ENCODE measurements at places on chromosomes 16 and 17. TPM values are rescaled to one million over a fixed set of nuclear protein-coding genes. Genes with fewer than 3 reads are reported as not detected.

SHISA9 gene
- 10.8 TPM for total RNA-seq

KRT12 gene
- not detected for total RNA-seq

SNTB2 gene
- 36.1 TPM for total RNA-seq

DNA sequence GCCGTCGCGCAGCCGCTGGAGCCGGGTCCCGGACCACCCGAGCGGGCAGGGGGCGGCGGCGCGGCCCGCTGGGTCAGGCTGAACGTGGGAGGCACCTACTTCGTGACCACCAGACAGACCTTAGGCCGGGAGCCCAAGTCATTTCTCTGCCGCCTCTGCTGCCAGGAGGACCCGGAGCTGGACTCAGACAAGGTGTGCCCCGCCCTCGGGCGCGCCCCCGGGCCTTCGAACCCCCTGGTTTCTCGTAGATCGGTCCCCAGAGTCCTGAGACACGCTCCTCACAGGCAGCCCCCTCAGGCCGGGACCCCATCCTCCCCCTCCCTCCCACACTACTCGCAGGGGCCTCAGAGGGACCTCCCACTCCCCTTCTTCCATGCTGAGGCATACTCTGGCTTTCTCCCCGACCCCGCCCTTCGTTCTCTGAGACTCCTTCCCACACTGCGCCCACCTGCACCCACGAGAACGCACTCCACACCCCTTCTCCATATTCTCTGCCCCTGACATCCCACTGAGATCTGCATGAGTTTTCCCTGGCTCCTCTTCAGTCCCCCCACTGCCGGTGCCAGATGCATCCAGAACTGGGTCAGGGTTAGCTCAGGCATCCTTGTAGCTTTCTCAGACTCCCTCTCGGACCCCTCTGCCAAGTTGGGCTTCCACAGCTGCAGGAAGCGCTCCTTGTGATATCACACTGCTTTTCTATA is 523 bp downstream of the KCTD2 start:
- H3K36me3 ChIP-seq, result peaks cover 14% of the 10 kb centered on the region
- peak overlapping the region; percentile 89 for H3K4me3 ChIP-seq
- peak overlapping the region; percentile 97 for H3K27ac ChIP-seq
- DNase-seq, result no peak
- H3K27me3 ChIP-seq, result no peaks in the 10 kb centered on the region

GRCh38 chr16:31177136-31177535 is 2.8 kb upstream of the FUS start:
- H3K27me3 ChIP-seq, result no peaks in the 10 kb centered on the region
- no peak for DNase-seq
- no peak overlapping the region for H3K4me3 ChIP-seq
- no peak overlapping the region for H3K27ac ChIP-seq
- H3K4me1 ChIP-seq, result peaks cover 20% of the 10 kb centered on the region
- H3K36me3 ChIP-seq, result no peaks in the 10 kb centered on the region

- no peak overlapping the region for H3K4me3 ChIP-seq
- no peak for DNase-seq
- H3K36me3 ChIP-seq, result no peaks in the 10 kb centered on the region
Observed at GRCh38 chr16:20102021-20102420, 28.3 kb upstream of the GPR139 start.

GRCh38 chr16:19338335-19338734 is 52.8 kb downstream of the CLEC19A start:
- no peak overlapping the region for H3K4me3 ChIP-seq
- no peaks in the 10 kb centered on the region for H3K4me1 ChIP-seq
- no peak for DNase-seq
- no peaks in the 10 kb centered on the region for H3K36me3 ChIP-seq
- no peaks in the 10 kb centered on the region for H3K27me3 ChIP-seq

- peaks cover 5% of the 10 kb centered on the region for H3K36me3 ChIP-seq
- no peak for DNase-seq
- H3K4me1 ChIP-seq, result peaks cover 13% of the 10 kb centered on the region
- H3K4me3 ChIP-seq, result no peak overlapping the region
- no peaks in the 10 kb centered on the region for H3K27me3 ChIP-seq
- H3K27ac ChIP-seq, result no peak overlapping the region
Observed at GRCh38 chr17:80727409-80727755, 182.7 kb downstream of the RPTOR start.

- no peak overlapping the region for H3K4me3 ChIP-seq
- DNase-seq, result no peak
- peaks cover 10% of the 10 kb centered on the region for H3K4me1 ChIP-seq
- H3K27me3 ChIP-seq, result no peaks in the 10 kb centered on the region
- no peaks in the 10 kb centered on the region for H3K36me3 ChIP-seq
Observed at GRCh38 chr16:13702614-13703013, 217.3 kb upstream of the ERCC4 start.

All from esophagus muscularis mucosa (tissue), 4 donors.